ENCODE measurements at places on chromosomes 4 and X.

GRCh38 chr4:85763202-85763601 lies 288.3 kb downstream of the ARHGAP24 start:
- DNase-seq, result no peak

DNA sequence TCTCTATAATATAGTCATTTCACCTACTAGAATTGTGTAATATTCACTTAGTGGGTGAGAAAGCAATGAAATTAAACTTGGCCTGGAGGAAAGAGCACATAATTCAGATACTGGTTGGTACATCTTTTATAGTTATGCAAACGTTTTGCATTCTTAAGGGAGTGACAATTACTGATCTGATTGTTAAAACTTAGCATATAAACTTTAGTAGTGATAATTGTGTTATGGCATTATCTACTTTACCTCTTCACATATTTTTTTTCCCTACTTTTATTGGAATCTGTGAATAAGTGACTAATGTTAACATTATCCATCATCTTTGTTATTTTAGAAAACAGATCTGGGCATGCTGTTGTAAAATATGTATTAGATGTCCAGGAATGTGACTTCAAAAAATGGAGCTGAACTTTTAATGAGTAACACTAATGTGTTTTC lies 217.4 kb upstream of the GIMD1 start:
- no peak for DNase-seq

- peak; percentile 26 for DNase-seq
Measured at GRCh38 chrX:106999002-106999975, 723 bp downstream of the MORC4 start.

DNA sequence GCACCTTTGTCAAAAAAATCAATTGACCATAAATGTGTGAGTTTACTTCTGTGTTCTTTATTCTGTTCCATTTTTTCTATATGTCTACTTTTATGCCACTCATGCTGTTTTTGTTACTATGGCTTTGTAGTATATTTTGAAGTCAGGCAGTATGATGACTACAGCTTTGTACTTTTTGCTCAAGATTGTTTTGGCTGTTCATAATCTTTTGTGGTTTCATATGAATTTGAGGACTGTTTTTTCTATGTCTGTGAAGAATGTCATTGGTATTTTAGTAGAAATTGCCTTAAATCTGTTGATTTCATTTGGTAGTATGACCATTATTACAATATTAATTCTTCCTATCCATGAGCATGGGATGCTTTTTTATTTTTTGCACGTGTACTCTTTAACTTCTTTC lies 346.8 kb downstream of the PPP3CA start:
- DNase-seq, result no peak

DNA sequence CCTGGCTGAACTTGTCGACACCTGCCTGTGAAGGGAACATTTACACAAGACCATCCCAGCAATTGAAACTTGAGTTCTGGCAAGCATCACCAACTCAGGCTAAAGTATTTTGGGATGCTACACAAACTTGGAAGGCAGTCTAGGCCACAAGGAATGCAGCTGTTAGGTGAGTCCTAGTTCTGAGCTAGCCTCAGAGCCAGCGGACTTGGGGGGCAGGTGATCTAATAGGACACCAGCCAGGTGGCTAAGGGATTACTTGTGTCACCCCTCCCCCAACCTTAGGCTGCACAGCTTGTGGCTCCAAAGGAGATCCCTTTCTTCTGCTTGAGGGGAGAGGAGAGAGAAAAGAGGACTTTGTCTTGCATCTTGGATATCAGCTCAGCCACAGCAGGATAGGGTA lies 62.3 kb upstream of the DKK2 start:
- no peak for DNase-seq

GRCh38 chr4:150577796-150578195 lies 4.2 kb upstream of the MAB21L2 start:
- no peak for DNase-seq

- no peak for DNase-seq
Measured at GRCh38 chrX:31338991-31339350, 267.1 kb upstream of the FTHL17 start.

GRCh38 chr4:2417765-2418649 lies at the start of gene ZFYVE28:
TSS of gene ZFYVE28 (minus strand) at chr4:2418645. CDS start at chr4:2418323, 322 bp downstream.
- no peak for DNase-seq

GRCh38 chr4:154526151-154526550 lies 24.0 kb downstream of the PLRG1 start:
- DNase-seq, result no peak
